AG20443 (cell line): ENCODE measurements at places on chromosomes 2 and 18.
A peak's percentile ranks its signal among the peaks of the same experiment; 100 is the strongest.

- DNase-seq = no peak
Observed at GRCh38 chr2:85583667-85584353, 421 bp upstream of the VAMP5 start.

- DNase-seq = peak; percentile 93
Observed at GRCh38 chr2:128473175-128474035, 154.7 kb upstream of the HS6ST1 start.

DNA sequence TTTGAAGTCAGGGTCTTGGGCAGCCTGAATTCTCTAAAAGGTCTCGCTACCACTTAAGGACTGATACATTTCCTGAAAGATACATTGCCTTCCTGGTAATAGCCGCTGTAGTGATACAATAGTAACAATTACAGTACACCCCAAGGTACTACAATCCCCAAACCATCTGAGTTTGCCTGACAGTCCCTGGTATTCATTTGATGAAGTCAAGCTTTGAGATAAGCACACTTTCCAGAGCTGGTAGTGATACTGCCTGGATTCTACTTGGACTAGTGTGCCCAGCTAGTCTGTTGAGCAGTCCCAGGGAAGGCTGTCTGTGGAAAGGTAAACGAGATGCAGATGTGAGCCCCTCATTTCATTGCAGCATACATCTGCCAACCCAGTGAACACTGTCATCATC lies 24.4 kb upstream of the ITGB6 start:
- no peak for DNase-seq

DNA sequence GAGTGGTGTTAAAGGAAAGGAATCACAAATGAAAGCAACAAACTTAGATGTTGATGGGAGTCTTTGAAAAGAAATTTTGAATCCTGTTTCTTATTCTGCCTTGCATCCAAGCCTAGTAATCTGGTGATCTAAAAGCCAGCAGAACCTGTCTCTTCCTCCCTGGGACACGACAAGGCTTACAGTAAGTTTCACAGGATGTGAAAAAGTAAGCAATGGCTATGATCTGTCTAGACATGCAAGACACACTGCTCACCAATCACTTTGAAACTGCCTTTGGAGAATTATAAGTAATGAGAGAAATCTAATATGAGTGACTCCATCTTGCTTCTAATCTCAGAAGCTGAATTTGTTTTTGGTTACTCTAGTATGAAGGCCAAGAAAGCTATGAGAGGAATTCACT lies 103.7 kb downstream of the KCNH7 start:
- no peak for DNase-seq

DNA sequence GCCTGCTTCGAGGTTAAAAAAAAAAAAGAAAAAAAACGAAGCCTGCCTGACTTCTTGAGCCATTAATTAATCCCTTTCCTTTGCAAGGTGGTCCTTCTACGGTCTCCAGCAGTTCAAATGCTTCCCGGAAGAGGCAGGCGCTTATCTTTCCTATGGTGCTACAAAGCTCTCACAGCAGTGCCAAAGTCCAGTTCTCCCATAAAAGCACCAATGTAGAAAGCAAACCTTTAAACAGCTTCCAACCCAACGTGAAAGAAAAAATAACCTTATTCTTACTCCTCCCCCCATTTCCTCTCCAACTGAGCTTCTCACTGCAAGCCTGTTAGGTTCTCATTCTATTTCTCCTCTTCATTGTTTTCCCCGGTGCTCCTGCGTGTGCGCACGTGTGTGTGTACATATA lies 317.4 kb upstream of the SOX11 start:
- DNase-seq = no peak

DNA sequence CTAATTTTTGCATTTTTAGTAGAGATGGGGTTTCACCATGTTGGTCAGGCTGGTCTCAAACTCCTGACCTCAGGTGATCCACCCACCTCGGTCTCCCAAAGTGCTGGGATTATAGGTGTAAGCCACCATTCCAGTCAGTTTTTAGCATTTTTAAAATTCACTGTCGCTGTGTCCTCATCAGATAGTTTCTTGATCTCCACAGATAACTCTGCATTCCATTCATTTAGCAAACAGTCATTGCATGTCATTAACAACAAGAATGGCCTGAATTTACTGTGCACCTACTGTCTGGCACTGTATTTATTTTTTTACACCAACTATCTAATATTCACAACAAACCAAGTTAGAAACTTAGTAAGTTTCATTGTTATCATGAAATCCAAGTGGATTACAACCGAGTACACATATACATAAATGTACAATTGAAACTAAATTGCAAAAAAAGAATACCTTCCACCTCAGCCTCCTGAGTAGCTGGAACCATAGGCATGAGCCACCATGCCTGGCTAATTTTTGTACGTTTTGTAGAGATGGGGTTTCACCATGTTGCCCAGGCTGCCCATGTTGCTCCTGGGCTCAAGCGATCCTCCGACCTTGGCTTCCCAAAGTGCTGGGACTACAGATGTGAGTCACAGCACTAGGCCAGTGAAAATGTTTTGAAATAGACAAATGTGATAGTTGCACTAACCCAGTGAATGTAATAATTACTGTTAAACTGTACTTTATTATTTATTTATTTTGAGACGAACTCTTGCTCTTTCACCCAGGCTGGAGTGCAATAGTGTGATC lies 4.3 kb downstream of the MCEE start:
- no peak for DNase-seq

- DNase-seq = no peak
Observed at GRCh38 chr2:216081012-216081411, 597 bp downstream of the PECR start.

GRCh38 chr2:21610304-21610703 lies 486.5 kb downstream of the TDRD15 start:
- no peak for DNase-seq

GRCh38 chr2:16722677-16723076 lies 57.0 kb upstream of the CYRIA start:
- DNase-seq = no peak

DNA sequence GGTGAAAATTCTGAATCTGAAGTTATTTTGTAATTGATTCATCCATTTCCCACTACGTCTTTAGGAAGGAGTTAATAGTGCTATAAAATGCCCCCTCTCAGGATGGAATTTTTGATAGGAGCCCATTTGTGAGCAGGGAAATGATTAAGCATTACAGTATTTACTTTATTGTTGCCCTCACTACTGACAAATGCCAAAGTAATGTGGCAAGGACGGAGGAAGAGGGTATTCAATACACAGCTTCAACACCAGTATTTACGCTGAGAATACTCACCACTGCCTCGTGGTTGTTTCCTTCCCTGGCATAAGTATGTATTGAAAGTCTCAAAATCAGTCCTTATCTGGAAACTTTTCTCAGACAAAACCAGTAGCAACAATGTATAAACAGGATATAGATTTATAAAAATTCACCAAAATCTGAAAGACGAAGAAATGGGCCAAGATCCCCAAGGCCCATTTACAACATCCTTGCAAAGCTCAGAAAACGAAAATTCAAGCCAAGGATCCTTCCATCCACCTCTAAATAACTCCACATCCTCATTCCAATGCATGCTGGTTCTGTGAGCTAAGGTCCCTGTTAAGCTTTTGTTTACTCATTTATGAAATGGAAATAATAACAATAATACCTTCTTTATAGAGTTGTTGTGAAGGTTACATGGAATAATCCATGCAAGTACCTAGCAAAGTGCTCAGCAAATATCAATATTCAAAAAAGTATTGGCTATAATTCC lies 29.3 kb downstream of the FEZ2 start:
- DNase-seq = peak; percentile 13
